ENCODE measurements at places on chromosomes 12 and 14.

GRCh38 chr14:90965765-90966164 is 94.7 kb downstream of the RPS6KA5 start:
- no peak for DNase-seq

DNA sequence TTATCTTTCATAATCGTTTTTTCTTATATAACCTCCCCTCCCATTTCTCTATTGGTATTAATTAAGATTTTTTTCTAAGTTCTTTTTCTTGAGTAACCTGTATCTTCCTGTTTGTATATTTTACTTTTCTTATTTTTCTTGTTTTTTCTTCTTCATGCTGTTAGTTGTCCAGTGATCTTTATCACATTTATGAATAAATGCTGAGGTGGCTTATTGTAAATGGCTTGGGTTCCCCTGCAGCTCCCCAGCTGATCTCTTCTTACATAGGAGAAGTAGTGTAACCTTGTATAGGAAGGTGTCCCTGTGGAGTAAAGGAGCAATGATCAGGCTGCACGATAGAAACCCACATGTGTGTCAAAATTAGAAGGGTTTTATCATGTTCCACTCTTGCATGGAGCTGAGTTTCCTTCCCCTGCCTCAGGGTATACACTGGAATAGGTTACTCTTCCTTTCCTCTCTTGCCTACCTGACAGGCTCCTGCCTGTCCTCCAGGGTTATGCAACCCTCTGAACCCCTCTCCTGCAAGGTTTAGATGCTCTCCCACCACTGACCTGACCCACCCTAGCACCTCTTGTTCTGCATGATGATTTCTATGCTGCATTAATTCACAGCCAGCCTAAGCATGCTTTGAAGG is 334.8 kb upstream of the RGS6 start:
- no peak for DNase-seq

DNA sequence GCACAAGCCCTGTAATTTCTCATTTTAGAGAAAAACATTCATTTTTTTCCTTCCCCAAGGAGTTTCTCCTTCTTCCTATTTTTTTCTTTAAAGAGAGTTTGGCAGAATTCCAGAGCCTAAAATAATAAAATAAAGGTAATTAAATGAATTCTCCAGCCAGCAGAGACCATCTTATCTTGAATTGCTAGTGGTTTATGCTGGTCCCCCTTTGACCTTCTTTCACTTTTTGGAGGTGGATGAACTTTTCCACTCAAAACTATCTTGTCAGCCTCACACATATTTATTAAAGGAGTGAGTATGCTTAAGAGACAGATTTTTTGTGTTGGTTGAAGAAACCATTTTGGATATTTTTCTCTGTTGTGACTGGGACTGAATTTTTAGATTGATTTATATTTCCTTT is 47.6 kb downstream of the ADIPOR2 start:
- DNase-seq = no peak

DNA sequence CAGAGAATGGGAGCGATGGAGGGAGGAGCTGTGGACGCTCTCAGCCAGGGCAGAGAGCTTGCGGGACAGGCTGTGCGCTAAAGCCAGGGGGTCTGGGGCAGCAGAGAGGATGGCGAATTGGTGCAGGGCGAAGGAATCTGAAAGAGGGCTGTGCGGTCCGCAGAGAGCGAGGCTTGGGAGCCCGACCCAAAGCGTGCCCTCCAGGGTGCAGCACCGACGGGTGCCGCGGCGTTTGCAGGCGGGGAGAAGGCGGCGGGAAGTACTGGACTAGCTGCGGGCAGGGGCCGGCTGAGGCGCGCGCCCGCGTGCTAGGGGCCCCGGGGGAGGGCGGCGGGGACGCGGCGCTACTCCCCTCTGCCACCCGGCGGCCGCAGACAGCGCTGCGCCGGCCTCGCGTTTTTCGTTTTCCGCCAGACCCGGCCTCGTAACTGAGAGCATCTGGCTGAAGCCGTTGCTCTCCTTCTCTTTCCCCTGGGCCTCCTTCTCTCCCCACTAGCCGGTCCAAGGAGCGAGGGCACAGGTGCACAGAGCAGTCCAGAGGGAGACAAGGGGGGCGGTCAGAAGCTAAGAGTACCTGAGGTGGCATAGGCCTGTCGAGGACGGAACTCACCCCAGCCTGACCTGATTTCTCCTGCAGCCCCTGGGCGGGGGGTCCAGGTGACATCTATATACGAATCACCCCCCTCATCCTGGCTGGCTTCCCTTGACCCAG is 24.9 kb downstream of the SLC6A12 start:
- DNase-seq = peak; percentile 35

- no peak for DNase-seq
Observed at GRCh38 chr12:45575823-45576475, 153.6 kb upstream of the ARID2 start.

GRCh38 chr14:51593397-51593796 is 58.3 kb upstream of the FRMD6 start:
- DNase-seq = no peak

GRCh38 chr12:14153803-14154202 is 172.4 kb upstream of the GRIN2B start:
- no peak for DNase-seq

GRCh38 chr14:74569806-74570591 is 42.0 kb downstream of the LTBP2 start:
- peak; percentile 82 for DNase-seq

- DNase-seq = no peak
Observed at GRCh38 chr14:100586403-100587085, 673 bp downstream of the BEGAIN start.

DNA sequence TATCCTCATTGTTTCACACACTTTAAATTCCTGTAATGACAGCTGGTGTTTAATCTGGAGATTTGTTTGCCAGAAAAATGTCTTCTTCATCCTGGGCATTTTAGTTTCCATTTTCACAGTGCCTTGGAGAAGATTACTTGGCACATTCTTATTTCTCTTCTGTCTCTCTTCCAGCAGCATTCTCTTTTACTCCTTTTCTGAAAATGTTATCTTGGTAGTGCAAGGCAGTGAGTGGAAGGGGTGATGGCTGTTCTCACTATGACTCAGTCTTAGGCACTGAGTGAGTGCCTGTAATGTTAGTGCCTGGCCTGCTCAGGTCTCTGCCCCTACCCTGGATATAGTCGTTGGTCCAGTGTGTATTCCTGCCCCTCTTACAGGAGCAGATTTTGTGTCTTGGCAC is 13.1 kb downstream of the CLECL1 start:
- DNase-seq = no peak

DNA sequence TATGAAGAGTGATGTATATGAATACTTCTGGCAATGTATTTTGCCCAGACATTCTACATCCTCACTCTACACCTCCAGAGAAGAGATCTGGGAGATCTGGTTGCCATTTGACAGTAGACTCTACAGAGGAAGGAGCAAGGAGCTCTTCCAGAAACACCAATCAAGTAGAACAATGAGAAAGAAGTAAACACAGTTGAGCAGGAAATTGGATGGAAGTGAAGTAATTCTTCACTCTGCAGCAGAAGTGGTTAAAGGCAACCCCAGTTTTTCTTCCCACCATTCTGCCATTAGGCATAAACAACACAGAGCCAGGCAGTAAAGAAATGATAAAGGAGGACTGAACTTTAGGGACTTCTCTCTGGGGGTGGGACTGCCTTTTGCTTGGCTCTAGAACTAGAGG is 48.5 kb upstream of the PRICKLE1 start:
- no peak for DNase-seq

- DNase-seq = no peak
Observed at GRCh38 chr12:62700091-62700880, 233.7 kb downstream of the MON2 start.

- no peak for DNase-seq
Observed at GRCh38 chr12:120965534-120966091, 12.7 kb upstream of the HNF1A start.

DNA sequence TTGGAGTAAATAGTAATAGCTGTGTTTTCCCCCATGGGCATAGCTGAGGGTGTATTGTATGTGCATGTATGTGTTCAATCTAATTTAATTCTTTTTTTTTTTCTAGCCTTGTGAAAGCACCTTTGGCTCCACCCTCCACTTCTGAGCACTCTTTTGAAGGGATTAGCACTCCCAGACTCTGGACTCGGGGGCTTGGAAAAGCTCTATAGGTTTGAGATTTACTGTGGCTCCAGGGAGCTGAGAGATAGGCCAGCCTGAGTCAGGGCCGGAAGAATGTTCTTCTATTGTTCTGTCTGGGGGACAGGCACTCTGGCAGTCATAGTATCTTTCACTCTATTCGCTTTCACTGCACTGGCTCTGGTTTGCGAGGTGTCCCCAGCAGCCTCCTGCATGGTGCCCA is 540.0 kb upstream of the TBX3 start:
- DNase-seq = no peak
